ENCODE measurements at places on chromosomes 7 and 10.

DNA sequence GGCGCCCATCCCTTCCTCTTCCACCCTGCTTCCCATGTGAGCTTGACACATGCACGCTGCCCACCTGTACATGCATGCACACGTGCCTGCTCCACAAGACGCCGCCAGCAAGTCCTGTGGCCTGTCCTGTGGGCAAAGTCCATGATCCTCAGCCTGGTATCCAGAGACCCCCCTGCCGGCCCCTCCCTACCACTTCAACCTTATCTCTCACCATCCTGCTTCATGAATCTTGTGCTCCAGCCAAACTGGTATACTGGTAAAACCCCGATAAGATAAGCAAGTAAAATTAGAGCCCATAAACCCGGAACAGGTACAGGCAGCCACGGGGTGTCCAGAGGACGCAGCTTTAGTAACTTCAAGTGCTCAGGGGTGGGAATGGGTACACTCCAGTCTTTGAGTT is 11.8 kb upstream of the TBXAS1 start:
- DNase-seq = no peak

- no peak for DNase-seq
Observed at GRCh38 chr7:127588697-127589482, 679 bp downstream of the ARF5 start.

DNA sequence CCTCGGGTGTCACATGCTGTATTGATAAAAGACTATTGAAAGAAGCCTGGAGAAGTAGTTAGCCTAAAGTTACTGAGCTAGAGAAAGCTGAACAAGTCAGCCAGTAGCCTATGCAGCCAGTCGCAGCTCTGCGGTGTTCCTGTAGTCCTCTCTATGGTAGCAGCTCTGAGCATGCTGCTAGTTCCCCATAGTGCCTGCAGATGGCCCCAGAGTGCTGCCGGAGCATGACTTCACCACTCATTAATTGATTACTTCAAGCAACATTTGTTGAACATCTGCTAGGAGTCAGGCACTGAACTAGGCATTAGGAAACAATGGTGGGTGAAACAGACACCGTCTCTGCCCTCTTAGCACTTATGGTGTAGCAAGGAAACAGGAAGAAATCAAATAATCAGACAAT is 422.7 kb downstream of the SORCS3 start:
- DNase-seq = no peak

GRCh38 chr10:10353326-10353868 is 664.3 kb upstream of the CELF2 start:
- no peak for DNase-seq

- no peak for DNase-seq
Observed at GRCh38 chr7:74506325-74506724, 52.6 kb downstream of the GTF2IRD1 start.

DNA sequence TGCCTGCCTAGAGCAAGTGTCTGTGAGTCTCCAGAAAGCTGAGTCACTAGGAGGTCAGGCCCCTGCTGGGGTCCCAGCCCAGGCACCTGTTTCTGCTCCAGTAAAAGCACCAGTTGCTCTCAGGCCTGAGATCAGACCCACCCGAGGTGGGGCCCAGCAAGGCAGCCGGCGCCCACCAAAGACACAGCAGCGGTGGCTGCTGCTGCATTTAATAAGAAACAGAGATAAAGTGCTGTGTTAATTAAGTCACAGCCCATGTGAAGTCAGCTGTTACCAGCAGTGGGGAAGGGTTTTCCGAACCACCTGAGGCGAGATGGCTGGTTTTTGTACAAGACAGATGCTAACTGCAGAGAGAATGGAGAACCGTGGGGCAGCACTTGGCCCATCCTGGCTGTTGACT is 12.1 kb upstream of the LRRC18 start:
- no peak for DNase-seq

DNA sequence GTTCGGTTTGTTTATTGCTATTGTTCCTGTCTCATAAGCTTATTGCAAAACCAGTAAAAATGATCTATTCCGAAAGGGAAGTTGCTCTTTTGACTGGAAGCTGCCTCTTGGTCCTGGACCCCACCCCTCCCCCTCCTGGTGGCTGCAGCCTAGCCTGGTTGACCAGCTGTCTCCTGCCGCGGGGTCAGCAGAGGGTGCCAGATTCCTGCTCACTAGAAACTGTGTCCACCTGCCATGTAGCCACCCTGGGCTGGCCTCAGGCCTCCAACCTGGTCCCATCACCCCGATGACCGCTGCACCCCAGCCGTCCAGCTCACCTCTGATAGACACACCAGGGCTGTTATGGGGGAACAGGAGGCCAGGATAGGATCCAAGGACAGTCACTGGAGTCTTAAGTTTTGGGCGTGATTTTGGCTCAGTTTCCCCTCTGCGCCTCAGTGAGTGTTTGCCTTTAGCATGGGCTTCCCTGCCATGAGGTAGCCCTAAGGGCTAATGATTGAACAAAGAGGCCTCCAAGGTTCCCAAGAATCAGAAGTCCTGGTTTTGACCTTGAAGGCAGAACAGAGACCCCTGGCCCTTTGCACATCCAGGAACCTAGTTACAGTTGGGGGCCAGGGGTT is 32.9 kb upstream of the SLF2 start:
- no peak for DNase-seq

DNA sequence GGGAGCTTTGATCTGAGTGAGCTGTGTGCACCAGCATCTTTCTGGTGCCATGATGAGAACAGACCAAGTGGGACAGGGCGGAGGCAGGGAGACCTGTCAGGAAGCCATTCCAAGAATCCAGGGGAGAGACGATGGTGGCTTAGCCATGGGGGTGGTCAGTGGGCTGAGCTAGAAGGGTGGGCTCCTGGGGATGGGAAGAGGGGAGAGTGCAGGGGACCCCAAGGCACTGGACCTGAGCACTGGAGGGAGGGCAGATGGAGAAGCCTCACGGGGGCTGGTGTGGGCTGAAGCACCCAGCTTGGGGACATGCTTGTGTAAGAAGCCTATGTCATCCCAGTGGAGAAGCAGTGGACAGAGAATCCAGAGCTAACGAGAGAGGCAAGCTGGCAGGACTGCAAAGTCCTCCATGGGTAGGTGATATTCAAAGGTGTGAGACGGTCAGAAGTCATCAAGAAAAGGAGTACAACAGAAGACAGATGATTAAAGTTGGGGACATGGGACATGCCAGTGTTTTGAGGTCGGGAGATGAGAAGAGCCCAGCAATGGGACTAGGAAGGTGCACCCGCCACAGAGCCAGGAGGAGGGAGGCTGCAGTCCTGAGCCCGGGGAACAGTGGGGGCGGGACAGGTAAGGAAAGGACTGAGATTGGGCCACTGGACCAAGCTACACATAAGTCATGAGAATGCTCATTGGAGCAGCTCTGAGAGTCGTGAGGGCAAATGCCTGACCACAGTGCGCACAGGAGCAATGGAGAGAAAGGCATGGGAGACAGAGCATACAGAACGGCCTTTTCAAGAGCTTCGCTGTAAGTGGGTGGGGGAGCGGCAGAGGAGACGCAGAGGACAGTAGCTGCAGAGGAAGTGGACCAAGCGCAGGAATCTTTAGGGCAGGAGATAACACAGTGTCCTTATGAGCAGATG is 72.0 kb downstream of the GRID1 start:
- no peak for DNase-seq

DNA sequence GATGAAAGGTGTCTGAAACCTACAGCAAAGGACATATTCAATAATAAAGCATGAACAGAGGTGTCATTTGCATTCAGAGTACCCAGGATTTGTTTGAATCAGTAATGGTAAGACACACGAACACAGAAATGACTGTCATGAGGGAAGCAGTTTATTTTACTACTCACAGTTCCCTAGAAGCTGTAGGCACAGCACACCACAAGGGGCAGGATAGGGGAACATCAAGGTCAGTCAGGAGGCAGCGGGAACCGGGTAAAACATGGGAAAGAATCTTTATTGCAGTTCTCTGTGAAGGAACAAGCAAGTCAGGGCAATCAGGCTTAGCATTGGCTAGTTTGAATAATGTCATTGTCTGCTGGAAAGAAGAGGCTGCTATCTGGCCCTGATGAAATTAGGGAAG is 70.2 kb upstream of the PDSS1 start:
- no peak for DNase-seq

- no peak for DNase-seq
Observed at GRCh38 chr10:28545967-28546644, 13.2 kb downstream of the WAC start.

GRCh38 chr10:113386005-113386404 is 166.8 kb upstream of the HABP2 start:
- DNase-seq = no peak

DNA sequence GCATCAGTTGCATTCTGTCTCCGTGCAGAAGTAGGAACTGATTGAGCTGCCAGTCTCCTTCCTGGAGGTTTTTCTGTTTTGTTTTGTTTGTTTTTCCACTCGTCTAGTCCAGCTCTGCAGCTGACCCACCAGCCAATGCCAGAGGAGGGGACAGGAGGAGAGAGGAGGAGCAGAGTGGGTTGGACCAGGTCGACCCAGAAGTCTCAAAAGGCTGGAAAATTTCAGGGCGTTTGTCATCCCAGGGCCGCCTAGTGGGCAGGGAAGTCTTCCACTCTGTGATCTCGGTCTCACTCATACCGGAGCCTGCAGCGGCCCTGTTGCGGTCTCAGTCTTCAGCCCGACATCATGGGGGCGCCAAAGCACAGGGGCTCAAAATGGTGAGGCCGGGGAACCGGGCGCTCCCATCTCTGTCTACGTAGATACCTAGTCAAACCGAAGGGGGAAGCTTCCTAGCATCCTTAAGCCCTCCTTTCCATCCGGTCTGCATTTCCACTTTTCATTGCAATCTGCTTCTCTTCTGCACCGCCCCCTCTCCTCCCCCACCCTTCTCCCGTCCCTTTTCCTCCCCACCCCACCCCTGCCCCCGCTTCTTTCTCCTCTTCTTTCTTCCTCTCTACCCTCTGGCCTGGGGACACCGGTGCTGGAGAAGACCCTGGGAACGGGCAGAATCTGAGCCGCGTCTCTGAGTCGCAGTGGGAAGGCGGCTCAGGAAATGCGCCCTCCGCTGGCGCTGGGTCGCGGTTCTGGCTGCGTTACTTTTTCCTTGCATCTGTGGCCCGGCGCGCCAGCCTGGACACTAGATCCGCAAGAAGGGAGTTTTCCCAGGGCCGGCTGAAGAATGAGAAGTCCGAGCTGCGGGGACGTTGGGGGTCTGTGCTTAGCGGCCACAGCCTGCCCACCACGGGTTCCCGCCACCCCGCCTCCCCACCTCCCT is 16.2 kb upstream of the PAX2 start:
- DNase-seq = no peak

DNA sequence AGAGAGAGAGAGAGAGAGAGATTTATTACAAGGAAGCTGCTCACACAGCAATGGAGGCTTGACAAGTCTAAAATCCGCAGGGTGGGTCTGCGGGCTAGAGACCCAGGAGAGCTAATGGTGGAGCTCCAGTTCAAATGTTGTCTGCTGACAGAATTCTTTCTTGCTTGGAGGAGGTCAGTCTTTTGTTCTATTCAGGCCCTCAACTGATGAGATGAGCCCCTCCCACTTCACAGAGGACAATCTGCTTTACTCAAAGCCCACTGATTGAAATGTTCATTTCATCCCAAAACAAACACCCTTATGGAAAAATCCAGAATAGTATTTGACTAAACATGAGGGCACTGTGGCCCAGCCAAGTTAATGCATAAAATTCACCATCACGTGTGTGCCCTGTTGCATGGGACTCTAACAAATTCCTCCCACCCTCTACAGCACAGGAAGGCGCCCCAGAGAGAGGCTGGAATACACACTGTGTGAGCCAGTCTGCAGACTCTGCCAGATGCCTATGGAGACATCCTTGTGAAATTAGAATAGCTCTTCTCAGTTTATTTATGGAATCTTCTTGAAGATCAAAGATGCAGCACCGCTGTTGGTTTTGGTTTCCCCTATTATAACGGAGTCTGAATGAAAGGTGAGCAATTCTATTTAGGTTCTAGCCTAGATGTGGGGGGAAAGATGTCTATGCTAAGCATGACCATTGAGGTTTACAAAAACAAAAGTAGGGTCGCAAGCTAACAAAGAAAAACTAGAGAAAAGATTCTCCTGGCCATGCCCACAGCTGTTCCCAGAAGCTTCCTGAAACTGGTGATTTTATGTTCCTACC is 123.0 kb upstream of the SFMBT2 start:
- no peak for DNase-seq

DNA sequence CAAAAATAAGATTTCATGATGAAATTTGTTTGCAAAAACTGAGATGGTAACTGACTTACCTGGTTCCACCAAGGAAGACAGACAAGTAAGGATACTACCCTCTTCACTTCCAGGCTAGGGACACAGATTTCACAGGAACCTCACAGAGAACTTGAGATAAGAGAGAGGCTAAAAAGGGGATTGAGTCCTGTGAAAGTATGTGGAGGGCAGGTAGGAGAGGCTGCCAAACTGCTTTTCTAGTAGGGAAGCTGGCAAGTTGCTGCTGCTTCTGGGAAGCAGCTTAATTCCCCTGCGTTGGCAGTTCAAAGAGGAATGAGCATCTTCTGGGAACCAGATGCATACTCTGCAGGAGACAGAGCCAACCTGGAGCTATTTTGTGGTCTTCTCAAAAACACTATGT is 841.6 kb downstream of the CCSER2 start:
- no peak for DNase-seq

DNA sequence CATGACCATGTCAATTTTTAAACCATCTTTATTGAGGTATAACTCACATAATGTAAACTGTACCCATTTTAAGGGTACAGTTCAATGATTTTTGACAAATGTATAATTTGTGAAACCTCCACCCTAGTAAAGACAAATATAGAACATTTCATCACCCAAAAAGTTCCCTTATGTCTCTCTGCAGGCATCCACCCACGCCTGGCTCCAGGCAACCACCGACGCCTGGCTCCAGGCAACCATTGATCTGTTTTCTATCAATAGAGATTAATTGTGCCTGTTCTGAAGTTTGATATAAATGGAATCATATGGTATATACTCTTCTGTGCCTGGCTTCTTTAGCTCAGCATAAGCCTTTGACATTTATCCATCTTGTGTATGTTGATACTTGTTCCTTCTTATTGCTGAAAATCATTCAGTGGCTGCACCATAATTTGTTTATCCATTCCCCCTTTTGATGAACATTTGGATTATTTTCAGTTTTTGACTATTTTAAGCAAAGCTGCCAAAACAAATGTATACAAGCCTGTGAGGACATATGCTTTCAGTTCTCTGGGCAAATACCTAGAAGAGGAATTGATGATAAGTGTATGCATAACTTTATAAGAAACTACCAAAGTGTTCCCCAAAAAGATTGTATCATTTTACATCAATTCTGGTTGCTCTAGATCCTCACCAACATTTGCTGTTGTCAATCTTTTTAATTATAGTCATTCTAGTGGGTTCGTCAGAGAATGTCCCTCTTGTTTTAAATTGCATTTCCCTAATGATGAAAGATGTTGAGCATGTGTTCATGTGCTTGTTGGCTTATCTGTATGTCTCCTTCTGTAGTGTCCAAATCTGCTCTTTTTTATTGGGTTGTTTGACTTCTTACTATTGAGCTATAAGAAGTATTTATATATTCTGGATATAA is 55.7 kb upstream of the HECTD2 start:
- no peak for DNase-seq
